Left renal cortex interstitium (tissue), 4 donors: ENCODE measurements at places on chromosomes 1 and 21.

DNA sequence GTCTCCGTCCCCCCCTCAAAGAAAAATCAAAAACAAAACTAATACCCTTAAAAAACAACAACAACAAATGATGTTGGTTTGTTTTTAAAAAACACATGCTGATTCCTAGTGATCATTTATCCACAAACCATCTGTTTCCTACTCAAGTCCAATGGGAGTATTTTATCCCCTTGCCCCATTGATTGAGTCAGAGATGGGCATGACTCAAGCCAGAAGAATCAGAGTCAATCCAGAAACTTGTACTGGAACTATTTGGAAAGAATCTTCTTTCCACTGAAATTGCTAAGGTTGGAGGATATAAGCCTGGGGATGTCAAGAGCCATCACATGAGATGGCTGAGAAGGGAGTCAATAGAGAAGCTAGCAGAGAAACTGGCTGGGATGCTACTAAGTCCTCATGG is 176.4 kb downstream of the MIS18A start:
- no peak for DNase-seq

- no peak for DNase-seq
These were observed 18.9 kb upstream of the CCT8 start for GRCh38 chr21:29092102-29092959.

GRCh38 chr1:248926401-248927182 is 20.6 kb downstream of the PGBD2 start:
- DNase-seq: no peak

- no peak for DNase-seq
These were observed 114.8 kb downstream of the CNIH3 start for GRCh38 chr1:224730965-224731364.

GRCh38 chr1:8370046-8370881 is 52.4 kb downstream of the SLC45A1 start:
- DNase-seq: no peak
